ENCODE measurements at places on chromosomes 5 and 9.

- DNase-seq = peak; percentile 39
These were observed 79.6 kb upstream of the RNU6ATAC start for GRCh38 chr9:134243778-134244467.

- no peak for DNase-seq
These were observed 564.4 kb upstream of the NUDT12 start for GRCh38 chr5:104126980-104127379.

GRCh38 chr5:97629276-97629675 lies 446.2 kb upstream of the RIOK2 start:
- no peak for DNase-seq

DNA sequence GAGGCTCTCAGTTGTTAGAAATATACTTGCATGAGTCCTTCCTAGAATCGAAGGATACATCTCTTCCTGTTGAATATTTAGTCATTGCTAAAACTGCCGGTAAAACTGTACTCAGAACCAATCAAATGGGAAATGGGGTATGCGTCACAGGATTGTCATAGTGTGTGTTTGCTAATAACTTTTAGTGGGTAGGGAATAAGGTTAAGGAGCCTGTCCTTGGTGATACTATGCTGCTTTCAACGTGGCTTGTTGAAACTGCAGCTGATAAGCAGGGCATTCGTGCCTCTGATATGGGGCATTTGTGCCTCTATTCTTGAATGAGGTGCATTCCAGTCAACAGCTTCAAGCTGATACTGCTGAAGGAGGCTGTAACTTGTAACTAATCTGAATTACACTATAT lies 26.6 kb downstream of the HABP4 start:
- no peak for DNase-seq

DNA sequence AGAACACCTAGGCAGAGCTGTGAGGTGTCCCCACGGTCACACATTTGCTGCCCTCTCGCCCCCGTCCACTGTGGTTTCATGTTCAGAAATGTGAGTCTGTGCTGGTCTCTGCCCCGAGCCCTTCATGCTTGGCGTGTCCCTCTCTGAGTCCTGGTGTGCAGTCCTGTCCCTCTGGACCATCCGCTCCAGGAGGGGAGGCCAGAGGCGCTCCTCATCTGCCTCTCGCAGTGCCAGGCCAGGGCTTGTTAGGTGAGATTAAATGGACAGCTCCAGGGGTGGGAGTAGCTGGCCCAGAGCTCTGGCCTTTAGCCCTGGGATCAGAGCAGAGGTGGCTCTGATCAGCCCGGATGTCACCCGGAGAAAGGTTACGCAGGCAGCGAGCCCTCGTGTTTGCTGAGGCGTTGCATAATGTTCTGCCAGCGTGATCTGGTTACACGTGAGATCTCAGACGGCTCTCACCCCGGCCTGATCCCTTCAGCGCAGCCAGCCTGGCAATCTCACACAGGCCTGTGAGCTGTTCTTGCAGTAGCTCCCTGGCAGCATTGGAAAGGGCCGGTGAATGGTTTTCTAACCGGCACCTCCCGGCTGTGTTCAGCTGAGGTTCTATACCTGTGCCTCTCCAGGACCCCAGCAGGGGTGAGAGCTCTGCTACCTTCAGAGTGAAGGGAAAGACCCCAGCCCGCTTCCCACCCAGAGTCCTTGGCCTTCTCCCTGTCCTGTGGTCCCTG lies 24.5 kb downstream of the PTGES2 start:
- no peak for DNase-seq

DNA sequence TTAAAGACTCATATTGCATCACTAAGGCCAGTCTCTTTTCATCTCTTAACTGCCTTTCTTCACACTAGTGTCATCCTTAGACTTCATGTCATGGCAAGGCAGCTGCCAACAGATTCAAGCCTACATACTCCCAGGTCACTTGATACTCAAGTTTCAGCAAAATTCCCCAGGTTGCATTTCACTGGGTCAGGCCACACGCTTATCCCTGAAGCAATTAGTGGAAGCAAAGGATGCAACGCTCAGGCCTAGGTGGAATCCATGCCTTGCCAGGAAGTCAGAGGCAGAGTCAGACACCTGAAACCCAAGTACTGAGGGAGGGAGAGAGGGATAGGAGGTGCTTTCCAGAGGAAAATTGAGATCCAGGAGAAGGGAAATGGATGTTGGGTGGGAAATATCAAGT lies 28.9 kb downstream of the YIPF5 start:
- no peak for DNase-seq

DNA sequence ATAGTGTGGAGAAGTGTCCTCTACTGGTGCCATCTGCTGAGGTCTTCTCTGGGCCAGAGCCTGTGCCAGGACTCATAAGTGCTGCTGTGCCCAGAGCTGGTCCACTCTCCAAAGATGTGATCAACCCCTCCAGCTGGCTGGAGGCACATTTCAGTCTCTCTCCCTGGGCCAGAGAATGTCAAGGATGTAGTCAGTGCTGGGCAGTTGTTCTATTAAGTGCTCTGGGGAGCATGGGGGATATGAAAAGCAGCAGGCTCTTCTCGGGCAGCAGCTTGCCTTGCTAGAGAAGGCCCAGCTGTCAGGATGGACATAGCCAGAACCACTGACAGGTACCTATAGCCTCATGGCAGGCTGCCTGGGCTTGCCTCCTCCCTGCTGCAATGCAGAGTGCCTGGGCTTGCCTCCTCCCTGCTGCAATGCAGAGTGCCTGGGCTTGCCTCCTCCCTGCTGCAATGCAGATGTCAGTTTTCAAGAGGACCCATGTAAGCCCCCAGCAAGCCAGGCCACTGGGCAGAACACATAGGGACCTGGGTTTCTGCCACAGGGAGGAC lies 157.2 kb upstream of the PANK3 start:
- no peak for DNase-seq

DNA sequence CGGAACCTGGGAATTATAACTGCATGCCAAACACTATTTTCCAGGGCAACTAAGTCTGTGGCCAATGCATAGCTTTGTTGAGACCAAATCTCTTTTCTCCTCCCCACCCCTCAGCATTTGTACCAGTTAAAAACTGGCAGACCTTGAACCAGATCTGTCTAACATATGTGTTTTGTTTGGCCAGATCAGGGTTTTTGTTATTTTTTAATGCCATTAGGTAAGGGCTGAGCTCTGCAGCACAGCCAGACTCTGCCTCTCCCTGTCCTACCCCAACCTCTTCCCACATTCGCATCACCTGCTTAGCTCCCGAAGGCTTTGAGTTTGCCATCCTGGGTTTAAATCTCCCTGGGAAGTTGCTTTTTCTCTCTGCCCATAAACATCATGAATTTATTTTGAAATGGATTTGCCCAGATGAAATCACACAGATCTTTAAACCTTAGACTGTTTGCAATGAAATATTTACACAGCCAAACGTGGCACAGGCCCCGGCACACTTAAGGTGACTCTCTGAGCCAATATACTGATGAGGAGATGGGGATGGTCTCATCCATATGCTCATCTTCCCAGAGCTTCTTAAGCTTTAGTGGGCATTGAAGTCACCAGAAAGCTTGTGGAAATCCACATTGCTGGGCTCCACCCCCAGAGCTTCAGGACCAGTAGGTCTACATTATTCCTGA lies 54.0 kb upstream of the ALDH1B1 start:
- no peak for DNase-seq

DNA sequence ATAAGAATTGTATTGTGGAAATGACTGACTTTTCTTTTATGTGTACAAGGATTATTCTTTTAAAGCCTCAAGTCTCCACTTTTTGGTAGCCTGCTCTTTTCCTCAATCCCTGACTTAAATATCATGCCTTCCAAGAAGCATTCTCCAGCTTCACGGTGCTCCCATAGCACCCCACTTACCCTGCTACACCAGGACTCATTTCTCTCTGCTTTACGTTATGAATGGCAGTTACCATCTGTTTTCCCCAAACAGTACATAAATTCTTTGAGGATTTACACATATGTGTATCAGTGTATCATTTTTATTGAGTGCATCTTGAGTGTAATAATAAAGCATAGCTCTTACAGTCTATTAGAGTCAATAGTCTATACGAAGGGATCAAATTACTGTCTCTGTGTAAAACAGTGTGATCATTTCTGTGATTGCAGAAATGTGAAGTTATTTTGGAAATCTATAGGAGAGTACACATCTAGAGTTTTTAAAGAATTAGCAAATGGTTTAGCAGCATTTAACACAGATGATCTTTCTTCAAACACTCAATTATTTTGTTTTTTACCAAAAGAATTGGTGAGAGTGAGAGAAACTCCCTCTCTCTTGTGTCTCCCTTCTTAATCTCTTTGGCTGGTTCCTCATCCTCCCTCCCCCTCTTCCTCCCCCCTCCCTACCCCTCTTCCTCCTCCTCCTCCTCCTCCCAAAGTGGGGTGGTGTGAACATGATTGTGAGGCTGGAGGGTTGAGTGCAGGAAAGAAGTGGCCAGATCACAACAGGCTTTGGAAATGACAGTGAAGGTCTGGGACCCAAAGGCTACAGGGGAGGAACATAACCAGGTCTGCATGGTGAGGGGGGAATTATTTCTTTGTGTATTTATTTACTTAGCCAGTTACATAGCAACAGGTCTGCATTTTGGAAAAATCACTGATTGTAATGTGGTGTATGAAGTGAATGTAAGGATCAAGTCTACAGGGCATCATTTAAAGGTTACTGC lies 27.6 kb upstream of the ECM2 start:
- DNase-seq = no peak

DNA sequence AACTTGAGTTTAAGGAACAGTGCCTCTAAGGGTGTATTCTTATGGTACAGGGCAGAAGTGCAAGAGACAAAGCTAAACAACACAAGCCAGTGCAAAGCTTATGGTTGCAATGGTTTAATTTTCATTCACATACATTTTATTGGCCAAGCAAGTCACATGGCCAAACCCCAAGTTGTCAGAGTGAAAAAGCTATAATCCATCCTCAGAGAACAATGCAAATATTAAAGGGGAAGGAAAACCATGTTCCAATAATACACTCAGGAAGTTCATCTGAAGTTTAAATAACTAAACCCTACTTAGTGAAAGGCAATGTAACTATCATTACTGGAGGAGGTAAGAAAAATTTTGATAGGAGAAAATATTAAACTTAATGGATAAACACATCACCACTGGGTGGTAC lies 26.6 kb upstream of the TLR4 start:
- no peak for DNase-seq

GRCh38 chr9:93076792-93077128 lies 18.3 kb downstream of the SUSD3 start:
- no peak for DNase-seq

GRCh38 chr5:28710360-28710759 lies 1672.0 kb upstream of the CDH9 start:
- no peak for DNase-seq

GRCh38 chr9:20280330-20280729 lies 342.0 kb downstream of the MLLT3 start:
- no peak for DNase-seq

DNA sequence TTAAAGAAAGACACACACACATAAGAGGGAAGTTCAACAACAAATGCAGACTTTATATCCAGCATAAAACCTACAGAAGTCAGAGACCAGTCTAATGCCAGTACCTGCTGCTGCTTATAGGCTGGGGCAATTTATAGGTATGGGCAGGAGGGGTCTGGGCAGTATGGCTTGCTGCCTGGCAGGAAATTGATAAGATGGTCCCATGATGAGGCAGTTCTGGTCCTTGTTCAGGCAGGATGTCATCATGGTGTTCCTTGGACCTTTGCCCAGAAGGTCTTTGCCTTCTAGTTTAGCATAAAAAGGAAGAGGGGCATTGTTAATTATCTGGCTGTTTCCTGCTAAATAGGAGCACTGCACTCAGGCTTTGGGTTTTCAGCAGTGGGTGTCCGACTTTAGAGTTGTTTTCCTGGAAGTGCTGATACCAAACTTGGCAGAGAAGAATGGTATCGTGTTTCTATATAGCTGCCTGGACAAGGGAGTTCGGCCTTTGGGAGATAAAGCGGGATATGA lies 10.4 kb upstream of the PDCD1LG2 start:
- no peak for DNase-seq

DNA sequence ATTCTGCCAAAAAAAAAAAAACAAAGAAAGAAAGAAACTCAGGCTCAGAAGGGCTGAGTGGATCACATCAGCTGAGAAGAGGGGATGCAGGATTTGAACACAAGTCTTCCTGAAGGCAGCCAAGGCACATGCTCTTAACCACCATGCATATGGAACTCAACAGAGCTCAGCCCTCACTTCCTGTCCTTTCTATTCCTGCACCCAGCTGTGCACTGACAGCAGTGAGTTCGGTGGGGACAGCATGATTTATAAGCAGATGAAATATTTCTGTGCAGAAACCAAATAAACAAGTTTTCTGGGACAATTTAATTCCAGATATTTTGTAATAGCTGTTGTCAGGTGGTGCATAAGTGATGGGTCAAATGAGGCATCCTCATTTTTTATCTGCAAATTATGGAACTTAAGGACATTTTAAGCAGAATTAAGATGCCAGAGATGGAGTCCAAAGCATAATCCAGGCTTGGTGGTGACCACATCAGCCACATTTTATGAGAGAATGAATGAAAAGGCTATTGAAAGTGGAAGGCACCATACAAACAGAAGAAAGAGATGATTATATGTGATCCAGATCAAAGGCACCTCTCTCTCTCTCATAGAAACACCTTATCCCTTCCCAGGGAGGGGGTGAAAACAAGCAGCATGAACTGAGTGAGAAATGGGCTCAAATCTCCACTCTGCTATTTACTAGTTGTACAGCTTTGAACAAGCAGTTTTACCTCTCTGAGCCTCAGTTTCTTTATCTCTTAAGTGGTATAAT lies 303.6 kb upstream of the MSX2 start:
- DNase-seq = no peak
